ENCODE measurements at places on chromosomes 4 and X.
A peak's percentile ranks its signal among the peaks of the same experiment; 100 is the strongest.

- no peak for DNase-seq
Measured at GRCh38 chrX:153628129-153628528, 18.9 kb upstream of the DUSP9 start.

- DNase-seq: no peak
Measured at GRCh38 chr4:1380368-1381151, 25.7 kb downstream of the NKX1-1 start.

DNA sequence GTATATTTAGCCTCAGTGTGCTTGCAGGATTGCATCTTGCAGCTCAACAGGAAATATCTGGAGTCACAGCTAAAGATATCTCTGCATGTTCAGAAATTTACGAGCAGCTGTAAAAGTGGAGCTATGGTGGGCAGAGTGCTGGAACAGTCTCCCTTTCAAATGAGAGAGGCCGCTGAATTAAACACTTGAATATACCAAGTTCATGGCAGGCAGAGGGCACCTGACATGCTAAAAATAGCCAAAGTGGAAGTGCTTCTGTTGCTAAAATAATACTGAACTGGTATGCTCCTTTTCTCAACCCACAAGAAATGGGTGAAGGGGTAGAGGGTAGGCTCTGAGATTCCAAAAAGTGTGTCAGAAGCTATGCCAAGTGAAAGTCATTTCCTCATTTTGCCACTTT lies 98.1 kb downstream of the MGST2 start:
- DNase-seq: no peak

DNA sequence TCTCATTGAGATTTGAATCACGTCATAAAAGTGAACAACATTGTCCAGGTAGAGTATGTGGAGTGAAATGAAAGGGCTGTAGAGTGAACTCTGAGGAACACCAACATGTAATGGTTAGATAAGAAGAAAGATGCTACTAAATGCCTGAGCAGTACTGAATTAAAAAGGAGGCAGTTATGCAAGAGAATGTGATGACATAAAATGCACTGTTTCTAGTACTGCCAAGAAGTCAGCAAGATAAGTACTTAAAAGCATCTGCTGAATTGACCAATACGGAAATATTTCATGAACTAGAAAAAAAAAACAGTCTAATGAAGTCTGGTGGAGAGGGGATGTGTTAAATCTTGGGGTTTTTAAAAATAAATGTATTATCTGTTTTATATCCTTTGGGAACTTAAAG lies 583.8 kb upstream of the GALNT7 start:
- no peak for DNase-seq

DNA sequence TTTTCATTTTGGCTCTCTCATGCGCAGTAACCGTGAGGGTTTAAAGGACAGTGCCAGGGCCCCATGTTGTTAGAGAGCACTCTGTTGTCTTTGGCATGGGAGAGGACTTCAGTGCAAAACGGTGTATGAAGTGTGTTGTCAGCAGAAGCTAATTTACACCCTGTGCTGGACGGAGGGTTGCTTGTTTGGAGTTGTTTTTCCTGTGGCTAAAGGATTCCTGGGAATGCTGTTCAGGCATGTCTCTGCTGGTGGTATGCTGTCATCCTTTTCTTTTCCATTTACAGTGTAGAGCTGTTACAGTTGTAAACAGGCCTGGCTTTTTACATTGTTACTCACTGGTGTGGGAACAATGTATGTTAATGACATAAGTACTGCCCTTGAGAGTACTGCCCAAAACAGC lies 206.3 kb downstream of the CBR4 start:
- no peak for DNase-seq

- no peak for DNase-seq
Measured at GRCh38 chr4:17323554-17324385, 188.1 kb downstream of the QDPR start.

- no peak for DNase-seq
Measured at GRCh38 chr4:138696058-138696457, 319.5 kb upstream of the NOCT start.

DNA sequence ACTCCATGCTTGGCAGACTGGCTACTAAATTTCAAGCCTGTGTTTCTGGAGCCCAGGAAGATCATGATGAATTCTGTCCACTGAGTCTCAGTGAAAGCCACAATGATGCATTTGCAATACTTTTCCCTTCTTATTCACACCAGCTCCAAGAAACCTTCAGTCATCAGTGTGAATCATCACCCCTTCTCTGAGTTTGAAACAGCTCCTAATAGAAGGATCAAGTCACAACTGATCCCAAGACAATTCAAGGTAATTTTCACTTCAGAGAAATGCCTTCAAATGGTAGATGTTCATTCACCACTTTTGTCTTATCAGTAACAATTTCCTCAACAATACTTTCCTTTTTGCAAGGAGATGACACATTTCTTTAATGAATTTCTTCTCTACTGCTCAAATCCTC lies 257.4 kb downstream of the NLGN4X start:
- DNase-seq: no peak

- no peak for DNase-seq
Measured at GRCh38 chr4:172953896-172954568, 214.6 kb upstream of the GALNT7 start.

DNA sequence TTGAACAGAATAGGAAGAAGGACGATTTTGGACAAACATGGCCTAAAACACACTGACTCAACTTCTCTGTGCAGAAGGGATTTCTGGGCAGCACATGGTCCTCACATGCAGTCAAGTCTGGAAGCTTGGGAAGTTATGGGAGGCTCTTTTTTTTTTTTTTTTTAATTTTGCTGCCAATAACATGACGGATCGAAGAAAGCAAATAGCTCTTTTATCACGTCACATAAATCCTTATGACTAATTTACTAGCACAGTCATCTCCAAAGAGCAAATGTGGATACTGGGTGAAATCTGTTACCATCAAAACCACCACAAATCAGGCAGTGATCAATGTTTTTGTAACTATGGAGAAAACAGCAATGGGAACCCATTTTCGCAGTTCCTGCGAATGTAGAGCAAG lies 193.3 kb upstream of the FAM9B start:
- no peak for DNase-seq

GRCh38 chr4:14906805-14907204 lies 95.5 kb upstream of the CPEB2 start:
- no peak for DNase-seq

DNA sequence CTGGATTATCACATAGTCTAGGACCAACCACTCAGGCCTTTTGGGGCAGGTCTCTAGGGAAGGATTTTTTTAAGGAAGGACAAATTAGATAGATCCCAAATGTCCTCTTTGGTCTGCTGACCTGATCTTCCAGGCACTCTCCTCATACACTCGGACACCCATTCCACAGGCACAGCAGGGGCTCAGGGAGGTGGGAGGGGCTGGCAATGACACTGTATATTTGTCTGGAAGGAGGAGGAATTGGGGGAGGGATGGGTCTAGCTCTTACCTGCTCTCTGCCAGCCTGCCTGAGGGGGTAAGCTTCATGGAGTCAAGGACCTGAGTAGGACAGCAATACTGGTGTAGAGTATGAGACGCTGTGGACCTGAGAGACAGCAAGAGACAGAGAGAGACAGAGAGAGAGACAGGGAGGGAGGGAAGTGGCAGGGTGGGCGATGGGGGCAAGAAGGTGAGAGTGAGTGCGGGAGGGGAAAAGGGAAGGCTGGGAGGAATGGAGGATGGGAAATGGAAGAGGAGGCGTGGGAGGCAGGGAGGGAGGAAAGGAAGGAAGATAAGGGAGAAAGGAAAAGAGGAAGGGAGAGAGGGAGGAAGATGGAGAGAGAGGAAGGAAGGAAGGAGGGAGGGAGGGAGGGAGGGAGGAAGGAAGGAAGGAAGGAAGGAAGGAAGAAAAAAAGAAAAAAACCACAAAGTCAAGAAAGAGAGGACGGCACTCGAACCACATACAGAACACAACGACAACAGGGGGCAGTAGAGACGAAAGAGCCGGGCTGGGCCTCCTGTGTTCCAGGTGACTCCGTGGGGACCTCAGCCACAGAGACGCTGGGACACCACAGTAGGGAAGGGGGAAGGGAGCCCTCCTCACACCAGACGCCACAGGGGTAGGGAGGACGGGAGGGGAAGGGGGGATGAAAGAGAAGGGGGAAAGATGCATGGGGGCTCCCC lies 1.8 kb downstream of the IQSEC2 start:
- DNase-seq: no peak

DNA sequence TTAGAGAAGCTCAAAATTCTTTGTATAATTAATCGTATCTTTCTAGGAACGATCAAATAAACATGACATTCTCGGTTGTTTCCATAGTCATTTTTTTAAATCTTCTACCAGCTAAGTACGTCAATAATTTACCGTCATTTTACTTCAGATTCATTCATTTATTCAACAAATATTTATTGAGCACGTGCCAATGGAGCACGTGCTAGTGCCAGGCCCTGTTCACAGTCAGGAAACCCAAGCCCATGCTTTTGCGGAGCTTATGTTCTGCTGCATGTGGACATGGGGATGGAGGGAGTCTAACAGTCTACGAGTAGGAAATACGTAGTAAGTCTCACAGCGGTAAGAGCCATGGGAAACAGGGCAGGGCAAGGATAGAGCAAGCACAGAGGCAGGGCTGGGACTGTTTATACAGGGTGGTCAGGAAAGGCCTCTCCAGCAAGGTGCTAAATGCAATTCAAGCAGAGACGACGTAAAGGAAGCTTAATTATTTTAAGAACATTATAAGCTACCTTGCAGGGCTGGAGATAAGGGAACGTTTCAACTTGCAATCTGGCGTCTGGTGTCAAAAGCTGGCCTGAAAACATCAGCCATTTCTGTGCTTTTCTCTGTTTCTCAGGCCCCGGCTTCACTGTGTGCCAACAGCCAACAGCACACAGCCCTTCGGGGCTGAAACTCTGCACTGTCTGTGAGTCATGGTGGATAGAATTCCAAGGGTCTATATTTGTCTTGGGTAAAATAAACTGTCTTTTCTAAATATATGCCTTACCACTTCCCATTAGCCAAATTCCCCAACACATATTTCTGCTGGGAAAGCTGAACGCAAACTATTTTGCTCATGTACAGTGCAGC lies 517.1 kb upstream of the ZFP42 start:
- no peak for DNase-seq

GRCh38 chrX:112120721-112121120 lies 38.1 kb upstream of the TRPC5 start:
- DNase-seq: no peak

GRCh38 chrX:49079489-49080428 lies at the start of gene WDR45:
Gene WDR45 (minus strand): TSS chrX:49079887. CDS start chrX:49078095, 1,792 bp downstream.
- peak; percentile 59 for DNase-seq

DNA sequence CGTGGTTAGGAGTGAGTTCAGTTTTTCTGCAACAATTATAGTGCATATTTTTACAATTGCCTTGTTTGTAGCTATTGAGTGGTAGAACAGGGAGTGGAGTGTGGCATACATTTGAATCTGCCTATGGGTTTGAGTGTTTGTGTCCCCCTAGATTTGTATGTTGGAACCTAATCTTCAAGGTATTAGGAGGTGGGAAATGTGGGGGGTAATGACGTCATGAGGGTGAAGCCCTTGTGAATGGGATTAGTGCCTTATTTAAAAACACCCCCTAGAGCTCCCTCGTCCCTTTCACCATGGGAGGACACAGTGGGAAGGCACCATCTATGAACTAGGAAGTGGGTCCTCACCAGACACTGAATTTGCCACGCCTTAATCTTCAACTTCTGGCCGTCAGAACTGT lies 819.6 kb downstream of the NLGN4X start:
- no peak for DNase-seq

GRCh38 chrX:106955004-106955772 lies 35.0 kb downstream of the CLDN2 start:
- DNase-seq: no peak

- DNase-seq: no peak
Measured at GRCh38 chr4:1979477-1980196, 29.1 kb downstream of the NELFA start.

DNA sequence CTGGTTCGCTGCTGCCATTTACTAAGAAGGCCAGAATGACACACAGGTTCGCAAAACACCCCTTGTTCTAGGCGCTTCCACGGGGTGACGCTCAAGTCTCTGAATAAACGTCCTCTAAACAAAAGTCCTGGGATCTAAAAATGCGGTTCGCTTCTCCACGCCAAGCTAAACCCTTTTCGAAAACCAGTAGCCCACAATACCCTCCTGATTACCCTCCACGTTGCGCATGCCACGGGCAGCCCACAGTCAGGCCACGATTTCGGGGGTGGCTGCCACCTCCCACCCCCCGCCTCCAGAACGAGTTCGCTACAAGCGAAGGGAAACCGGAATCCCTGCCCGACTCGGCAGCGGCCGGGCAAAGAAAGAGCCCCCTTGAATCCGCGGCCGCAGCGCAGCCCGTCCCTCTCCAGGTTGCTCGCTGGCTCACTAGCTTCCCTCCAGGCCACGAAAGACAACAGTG lies 423 bp downstream of the RPL39 start:
- DNase-seq: peak; percentile 37

- no peak for DNase-seq
Measured at GRCh38 chr4:86896596-86896995, 4.4 kb upstream of the C4orf36 start.

- no peak for DNase-seq
Measured at GRCh38 chrX:18875256-18875878, 108.5 kb downstream of the PHKA2 start.

GRCh38 chr4:114907568-114907967 lies 205.9 kb downstream of the NDST4 start:
- DNase-seq: no peak

GRCh38 chrX:67570839-67571238 lies 27.0 kb downstream of the AR start:
- no peak for DNase-seq

GRCh38 chr4:94841864-94842221 lies 84.1 kb downstream of the BMPR1B start:
- no peak for DNase-seq

Measured in thymus (tissue), 14 donors.